Left renal cortex interstitium (tissue), 4 donors: ENCODE measurements at places on chromosomes 5 and 9.

DNA sequence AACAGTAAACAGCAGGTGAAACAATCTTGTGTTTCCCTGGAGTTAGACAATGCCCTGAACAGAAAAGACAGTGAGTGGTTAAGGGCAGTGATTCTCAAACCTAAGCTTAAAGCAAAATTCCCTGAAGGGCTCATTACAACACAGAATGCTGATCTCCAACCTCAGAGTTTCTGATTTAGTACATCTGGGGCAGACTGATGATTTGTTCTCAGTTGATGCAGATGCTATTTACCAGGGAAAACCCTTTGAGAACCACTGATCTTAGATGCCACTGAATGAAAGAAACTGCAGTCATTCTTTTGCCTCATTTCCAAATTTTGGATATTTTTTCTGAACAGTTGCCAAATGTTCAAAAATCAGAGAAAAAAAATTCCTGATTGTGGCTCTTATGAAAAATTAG, 18.7 kb upstream of the ADAM19 start:
- DNase-seq = no peak

- peak; percentile 51 for DNase-seq
Observed at GRCh38 chr9:15293804-15294316, 13.2 kb downstream of the TTC39B start.

DNA sequence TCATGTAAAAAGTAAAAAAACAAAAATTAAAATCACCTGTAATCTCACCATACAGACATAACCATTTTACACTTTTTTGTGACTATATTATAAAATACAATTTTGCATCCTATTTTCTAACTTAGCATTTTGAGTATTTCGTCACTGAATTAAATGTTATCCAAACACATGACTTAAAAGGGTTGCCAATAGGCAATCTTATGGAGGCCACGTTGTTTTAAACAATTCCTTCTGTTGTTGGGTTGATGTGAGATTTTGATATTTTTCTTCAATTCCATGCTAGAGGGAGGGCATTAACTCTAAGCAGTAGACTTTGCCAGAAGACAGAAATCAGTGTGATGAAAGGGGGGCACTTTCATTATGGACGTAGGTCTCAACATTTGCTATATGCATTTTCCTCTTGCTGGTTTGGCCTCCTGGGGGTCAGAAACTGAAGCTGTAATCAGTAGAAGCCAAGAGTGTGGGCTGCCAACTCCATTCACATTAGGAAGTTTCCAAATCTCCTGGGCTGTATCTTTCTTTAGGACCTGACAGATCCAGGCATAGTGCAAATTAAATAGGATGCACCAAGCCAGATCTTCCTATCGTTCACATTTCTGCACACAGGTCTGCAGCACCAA, 614.2 kb upstream of the CLINT1 start:
- DNase-seq = no peak

- DNase-seq = no peak
Observed at GRCh38 chr9:122309861-122310260, 45.2 kb downstream of the MRRF start.

DNA sequence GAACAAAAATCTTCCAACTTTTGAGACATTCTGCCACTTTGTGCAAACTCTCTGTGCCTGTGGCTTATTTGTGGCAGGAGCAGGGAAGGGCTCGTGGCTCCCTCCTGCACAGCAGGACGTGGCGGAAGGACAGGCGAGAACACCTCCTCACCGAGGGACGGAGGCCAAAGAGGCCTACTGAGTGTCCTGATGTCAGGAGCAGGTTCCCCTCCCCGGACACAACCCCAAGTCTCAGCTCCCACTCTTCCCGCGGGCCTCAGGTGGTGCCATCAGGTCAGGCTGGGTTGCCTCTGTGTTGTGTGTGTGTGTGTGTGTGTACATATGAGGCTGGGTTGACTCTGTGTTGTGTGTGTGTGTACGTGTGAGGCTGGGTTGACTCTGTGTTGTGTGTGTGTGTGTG, 136.8 kb upstream of the LPCAT1 start:
- no peak for DNase-seq

DNA sequence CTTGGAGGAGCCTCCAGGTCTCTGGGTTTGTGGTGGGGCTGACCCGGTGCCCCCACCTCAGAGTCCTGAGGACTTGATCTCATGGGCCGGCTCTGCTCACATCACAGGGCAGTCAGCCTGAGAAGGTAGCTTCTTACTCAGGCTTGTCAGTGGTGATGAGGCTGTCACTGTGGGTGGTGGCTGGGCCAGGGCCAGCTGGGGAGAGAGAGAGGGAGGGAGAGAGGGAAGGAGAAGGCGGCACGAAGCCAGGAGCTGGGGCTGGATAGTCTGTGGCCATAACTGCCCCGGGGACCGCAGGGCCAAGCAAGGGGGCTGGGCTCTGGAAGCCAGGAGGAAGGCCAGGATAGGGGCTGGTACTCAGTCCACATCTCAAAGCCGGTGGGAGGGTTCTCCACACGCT, 6.5 kb downstream of the NTNG2 start:
- no peak for DNase-seq

DNA sequence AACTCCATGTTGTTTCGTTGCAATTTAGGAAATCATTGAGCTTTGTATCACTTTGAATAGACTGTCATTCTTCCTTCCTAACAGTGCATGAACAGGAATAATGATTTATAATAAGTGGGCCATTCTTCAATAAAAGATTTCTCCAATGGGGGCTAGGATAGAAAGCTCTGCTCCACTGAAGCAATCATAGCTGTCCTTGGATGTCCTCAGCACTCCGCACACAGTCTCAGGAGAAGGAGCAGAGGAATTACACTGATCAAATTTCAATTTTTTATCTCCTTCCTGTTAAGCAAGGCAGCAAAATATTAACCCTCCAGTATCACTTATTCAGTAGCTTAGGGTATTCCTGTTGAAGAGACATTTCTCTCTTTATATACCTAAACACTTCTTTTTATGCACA, 532.7 kb upstream of the ST8SIA4 start:
- DNase-seq = no peak

DNA sequence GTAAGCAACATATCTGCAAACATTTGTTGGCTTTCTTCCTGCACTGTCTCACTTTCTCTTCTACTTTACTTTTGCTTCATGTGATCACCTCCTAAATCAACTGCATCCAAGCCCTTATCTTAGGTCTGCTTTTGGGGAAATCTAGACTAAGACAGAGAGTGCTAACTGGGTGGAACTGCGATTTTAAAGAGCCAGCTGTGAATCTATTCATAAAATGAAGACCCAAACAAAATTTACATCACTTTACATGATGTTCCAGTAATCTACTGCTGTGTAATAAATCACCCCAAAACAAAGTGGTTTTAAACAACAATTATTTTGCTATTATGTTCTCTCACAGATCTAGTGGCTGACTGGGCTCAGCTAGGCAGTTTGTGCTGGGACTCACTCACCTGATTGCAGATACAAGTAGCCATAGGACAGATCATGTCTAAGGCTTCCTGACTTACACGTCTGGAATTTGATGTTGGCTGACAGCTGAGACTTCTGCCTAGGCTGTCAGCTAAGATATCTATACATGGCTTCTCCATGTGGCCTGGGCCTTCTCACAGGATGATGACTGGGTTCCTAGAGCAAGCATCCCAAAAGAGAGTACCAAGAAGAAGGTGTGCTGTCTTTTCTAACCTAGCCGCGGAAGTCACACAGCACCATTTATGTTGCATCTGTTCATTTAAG, 145.1 kb upstream of the TBCA start:
- no peak for DNase-seq

DNA sequence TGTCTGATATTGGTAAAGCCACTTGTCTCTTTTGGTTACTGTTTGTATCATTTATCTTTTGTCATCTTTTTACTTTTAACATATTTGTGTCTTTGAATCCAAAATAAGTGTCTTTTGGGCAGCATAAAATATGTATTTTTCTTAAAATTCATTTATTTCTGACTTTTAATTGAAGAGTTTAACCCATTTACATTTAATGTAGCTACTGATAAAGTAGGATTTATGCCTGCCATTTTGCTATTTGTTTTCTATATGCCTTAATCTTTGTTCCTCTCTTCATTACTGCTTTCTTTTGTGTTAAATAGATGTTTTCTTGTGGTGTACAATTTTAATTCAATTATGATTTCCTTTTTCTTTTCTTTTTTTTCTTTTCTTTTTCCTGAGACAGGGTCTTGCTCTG, 60.9 kb downstream of the ESM1 start:
- DNase-seq = no peak

GRCh38 chr5:68661237-68661636, 432.6 kb upstream of the SLC30A5 start:
- no peak for DNase-seq

GRCh38 chr5:109826426-109826825, 136.7 kb downstream of the MAN2A1 start:
- DNase-seq = no peak

DNA sequence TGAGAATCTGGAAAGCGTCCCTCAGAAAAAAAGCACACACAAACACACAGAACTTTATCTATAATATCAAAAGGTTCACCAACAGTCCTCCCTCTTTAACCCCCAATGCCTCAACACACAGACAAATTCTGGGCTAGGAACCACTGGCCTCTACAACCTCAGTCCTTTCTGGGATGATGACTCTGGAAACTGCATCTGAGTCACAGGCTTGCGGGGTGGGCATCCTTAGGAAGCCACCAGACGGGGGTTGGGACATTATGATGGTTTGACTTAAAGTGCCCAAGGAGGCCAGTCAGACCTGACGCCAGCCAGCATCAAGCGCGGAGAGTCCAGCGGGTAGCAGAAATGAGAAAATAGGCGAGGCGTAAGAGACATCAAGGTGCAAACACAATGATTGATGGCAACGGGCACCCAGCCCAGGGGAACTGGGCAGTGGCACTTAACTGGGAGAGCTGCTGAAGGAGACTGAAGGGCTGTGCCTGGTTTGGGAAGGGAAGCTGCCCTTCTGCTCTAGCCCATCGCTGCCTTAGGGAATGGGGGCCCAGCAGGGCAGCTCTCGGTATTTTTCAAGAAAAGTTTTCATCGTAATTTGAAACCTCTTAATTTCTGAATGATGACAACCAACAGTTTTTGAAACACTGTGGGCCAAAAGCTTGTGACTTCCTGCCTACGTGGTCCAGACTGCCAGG, 20.7 kb downstream of the SPRY4 start:
- DNase-seq = no peak

GRCh38 chr5:164951570-164951969, 1446.2 kb downstream of the MAT2B start:
- no peak for DNase-seq

- DNase-seq = no peak
Observed at GRCh38 chr9:135187365-135187764, 99.9 kb downstream of the OLFM1 start.

- DNase-seq = no peak
Observed at GRCh38 chr5:89117124-89117644, 234.2 kb upstream of the MEF2C start.

DNA sequence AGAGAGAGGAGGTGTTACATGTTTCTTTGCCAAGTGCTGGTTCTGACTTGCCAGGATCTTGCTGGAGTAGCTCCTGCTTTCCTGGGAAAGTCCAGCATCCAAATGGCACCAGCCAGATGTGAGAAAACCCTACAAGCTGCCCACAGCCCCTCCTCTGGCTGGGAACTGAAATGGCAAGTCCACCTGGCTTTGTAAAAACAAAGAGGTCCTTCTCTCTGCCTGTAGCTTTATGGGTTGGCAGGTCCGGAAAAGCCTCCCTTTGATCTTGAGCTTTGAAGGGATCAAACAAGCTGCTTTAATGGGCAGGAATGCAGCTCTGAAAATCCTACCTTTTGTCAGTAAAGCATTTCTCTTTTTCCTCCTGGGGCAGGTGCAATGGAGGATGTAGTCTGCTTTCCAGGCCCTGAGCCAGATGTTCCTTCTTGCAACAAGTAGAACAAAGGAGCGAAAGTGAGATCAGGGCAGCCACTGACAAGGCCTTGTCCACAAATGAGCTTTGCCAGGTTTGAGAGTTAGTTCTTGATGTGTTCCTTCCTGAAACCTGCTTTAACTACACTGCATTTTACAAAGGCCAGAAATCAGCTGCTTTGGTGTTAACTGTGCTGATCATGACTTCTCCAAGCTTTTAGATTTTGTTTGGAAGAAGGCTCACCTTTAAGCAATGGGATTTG, 456.7 kb downstream of the ZNF608 start:
- no peak for DNase-seq

GRCh38 chr9:129399634-129399990, 221.3 kb downstream of the C9orf50 start:
- DNase-seq = no peak

- DNase-seq = no peak
Observed at GRCh38 chr5:36172599-36172998, 20.7 kb downstream of the SKP2 start.

- DNase-seq = no peak
Observed at GRCh38 chr5:126914801-126915436, 115.4 kb downstream of the MARCHF3 start.

- no peak for DNase-seq
Observed at GRCh38 chr5:1832511-1833250, 31.5 kb downstream of the NDUFS6 start.

- no peak for DNase-seq
Observed at GRCh38 chr9:137313956-137314560, 12.0 kb upstream of the NRARP start.

GRCh38 chr5:113807427-113807991, 294.0 kb downstream of the YTHDC2 start:
- no peak for DNase-seq

- no peak for DNase-seq
Observed at GRCh38 chr5:151931260-151931659, 6.6 kb upstream of the GLRA1 start.

DNA sequence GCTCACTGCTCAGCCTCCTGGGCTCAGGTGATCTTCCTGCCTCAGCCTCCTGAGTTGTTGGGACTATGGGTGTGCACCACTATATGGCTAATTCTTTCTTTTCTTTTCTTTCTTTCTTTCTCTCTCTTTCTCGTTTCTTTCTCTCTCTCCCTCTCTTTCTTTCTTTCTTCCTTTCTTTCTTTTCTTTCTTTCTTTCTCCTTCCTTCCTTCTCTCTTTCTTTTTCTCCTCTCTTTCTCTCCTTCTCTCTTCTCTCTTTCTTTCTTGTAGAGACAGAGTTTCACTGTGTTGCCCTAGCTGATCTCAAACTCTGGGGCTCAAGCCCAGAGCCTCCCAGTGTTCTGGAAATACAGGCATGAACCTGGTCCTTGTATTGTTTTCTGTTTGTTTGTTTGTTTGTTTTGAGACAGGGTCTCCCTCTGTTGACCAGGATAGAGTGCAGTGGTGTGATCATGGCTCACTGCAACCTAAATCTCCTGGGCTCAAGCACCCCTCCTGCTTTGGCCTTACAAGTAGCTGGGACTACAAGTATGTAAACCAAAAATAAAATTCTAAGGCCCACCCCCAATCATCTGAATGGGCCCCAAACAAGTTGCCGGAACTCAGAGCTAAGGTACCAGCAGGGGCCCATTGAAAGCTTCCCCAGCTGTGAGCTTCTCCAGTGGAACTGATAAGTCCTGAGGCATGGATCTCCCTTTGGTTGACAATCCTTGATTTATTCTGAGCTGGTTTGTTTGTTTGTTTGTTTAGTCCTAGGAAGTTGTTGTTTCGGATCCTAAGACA, 11.9 kb upstream of the BTF3 start:
- no peak for DNase-seq

GRCh38 chr5:122727112-122727541, 47.8 kb upstream of the SNX2 start:
- DNase-seq = no peak
